Right renal pelvis (tissue), 4 donors: ENCODE measurements at places on chromosomes 4 and X. TPM values are rescaled to one million over a fixed set of nuclear protein-coding genes. Genes with fewer than 3 reads are reported as not detected.

- DNase-seq: no peak
Observed at GRCh38 chr4:2793586-2794485, 951 bp downstream of the SH3BP2 start.

DNA sequence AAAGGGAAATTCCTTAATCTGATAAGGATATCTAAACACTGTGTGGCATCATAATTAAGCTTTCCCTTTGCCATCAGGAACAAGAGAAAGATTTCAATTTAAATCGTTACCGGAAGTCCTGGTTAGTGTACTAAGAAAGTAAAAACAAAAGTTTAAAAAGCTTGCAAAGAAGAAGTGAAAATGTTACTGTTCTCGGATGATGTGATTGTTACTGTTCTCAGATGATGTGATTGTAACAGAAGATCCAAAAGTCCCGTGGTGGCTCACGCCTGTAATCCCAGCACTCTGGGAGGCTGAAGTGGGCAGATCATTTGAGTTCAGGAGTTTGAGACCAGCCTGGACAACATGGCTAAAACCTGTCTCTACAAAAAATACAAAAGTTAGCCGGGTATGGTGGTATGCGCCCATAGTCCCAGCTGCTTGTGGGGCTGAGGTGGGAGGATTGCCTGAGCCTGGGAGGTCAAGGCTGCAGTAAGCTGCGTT is 62.5 kb downstream of the RGS12 start:
- DNase-seq: no peak

- DNase-seq: no peak
Observed at GRCh38 chrX:48180811-48181210, 15.8 kb downstream of the SSX5 start.

DNA sequence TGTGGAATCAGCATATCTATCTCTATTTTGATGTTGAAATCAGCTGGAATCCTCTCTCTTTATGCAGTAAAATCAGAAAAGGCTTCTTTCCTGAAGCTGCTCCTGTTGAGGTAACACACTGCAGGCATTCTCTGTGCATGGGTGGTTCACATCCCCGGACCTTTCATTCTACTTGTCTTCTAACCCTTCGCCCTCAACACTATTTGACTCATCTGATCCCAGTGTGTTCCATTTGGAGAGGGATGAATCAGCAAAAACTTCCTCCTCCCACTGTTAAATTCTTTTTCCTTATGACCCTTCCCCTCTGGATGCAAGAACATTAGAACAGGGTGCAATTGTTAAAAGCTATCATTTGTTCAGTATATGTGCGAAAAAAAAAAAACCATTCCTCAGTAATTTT is 67.4 kb downstream of the RNF150 start:
- DNase-seq: no peak

DNA sequence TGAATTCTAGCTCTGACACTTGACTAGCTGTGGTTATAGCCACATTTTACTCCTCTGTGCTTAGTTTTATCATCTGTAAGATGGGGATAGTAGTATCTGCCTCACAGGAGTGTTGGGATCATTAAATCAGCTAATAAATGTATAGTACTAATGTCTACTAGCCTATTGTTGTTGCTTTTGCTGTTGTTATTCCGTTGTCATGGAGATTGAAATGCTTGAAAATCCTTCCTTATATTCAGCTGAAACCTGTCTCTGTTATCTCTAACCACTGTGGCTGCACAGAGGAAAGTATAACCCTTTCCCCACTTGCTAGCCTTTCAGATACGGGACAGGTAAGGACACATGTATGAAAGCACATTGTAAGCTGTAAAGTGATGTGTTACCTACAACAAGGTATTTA is 33.9 kb downstream of the CLCN5 start:
- no peak for DNase-seq

DNA sequence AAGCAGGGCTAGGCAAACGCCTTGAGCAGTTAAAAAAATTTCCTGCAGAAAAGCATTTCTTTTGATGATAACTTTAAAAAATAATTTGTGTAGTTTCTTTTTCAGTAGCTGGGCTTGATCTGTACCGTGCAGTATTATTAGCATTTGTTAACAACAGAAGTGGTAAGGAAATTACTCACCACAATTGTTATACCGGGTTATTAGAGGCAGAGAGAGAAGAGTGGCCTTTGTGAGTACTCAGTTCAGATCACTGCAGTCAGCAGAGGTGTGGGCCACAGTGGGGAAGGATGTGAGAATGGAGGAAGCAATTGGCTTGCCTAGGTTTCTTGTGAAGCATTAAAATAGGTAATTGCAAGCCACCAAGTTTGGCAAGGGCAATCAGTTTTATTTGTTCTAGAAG is 14.3 kb upstream of the IL21 start:
- no peak for DNase-seq

DNA sequence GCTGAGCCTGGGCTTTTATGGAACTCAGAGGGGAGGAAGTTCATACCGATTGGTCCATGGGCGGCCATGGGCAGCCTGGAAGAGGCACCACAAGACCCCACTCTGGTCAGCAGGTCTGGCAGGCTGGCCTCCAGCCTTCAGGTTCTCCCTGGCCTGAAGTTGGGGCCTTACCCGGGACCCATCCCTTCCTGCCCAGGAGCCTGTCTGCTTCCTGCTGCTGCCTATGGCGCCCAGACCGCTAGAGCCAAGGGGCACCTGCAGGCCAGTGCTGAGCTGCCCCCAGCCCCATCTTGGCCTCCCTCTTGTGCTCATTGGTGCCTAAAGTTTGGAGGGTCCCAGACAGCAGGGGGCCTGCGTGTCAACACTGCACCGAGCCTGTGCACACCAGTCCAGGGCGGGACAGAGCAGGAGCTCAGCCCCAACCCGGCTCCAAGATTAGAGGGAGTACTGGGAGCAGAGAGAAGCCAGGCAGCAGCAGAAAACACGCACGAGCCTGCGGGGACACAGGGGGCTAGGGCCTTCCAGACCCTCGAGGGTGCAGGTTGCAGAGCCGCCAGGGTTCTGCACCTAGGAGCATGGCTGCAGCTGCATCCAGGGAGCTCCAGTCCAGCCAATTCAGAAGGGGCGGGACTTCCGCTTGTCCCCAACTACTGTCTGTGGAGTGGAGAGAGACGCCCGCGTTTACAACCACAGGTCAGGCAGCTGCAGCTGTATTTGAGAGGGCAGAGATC is 30.7 kb upstream of the ZNF280C start:
- no peak for DNase-seq

DNA sequence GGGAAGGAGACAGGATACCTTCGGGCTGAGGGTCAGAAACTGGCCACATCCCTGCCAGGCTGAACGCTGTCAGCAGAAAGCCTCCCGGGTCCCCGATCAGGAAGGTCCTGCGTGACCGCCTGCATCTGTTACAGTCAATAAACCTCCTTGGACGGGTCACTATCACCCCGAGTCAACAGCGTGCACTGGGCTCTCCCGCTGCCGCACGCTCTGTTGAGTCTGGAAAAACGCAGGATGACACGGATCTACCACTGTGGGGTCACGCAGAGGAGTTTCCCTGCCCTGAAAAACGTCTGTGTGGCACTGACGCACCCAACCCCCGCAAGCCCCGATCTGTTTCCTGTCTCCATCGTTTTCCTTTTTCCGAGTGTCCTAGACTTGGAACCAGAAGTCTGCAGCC is 12.1 kb downstream of the PPP2R3B start:
- DNase-seq: no peak

- DNase-seq: no peak
Observed at GRCh38 chrX:95721011-95721410, 963.6 kb upstream of the DIAPH2 start.

The IGSF1 gene
- 18.2 TPM for polyA plus RNA-seq

- no peak for DNase-seq
Observed at GRCh38 chrX:43553257-43553656, 102.8 kb upstream of the MAOA start.

DNA sequence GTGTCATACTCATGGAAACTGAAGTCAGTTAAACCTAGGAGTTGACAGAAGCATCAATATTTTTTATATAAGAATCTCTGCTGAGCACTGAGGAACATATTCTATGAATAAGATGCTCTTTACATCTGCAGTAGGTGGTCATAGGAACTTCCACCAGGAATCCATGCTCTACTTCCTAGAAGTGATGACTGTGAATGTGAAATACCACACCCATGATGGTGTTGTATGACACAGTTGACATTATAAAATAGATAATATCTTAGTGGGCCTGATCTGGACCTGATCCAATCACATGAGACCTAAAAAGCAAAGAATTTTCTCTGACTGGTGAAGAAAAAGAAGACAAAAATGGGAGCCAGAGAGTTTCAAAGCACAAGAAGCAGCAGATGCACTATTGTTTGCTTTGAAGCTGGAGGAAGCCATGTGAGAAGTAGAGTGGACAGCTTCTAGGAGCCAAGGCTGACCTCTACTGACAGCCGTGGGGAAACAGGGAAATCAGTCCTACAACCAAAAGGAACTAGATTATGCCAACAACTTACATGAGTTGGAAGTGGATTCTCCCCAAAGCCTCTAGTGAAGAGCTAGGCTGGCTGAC is 68.6 kb upstream of the HS3ST1 start:
- DNase-seq: no peak

- no peak for DNase-seq
Observed at GRCh38 chr4:142875117-142875516, 29.0 kb upstream of the INPP4B start.

DNA sequence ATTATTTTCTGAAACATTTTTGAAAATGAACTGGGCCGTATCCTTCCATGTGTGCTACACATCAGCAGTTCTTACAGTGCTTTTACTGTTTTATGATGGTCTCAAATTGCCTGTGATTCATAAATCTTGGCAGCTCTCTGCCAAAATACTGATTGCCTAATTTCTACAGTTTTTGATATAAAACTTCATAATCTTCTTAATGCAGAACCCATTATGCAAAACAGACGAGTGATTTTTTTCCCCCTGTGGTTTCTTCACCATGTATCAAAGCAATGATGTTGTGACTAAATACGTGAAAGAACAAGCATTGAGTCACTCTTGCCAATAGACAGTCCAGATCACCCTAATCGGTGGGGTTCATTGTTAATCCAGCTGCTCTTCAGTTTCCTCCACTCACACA is 156.4 kb upstream of the WDR1 start:
- no peak for DNase-seq

DNA sequence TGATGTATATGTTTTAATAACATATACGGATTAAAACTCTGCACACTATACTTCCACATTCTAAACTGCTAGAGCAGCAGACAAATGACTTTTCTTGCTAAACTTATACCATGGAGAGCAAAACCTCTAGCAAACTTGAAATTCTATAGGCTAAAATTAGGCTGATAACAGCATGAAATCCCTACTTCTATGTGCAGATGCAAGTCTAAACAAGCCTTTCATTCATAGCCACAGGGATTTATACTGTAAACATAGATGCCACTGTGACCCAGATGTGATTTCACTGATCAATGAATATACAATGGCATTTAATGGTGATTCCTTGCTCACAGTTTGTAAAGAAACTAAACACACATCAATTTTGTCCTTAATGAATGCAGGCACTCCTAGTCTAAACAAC is 151.0 kb downstream of the ANTXR2 start:
- no peak for DNase-seq

- no peak for DNase-seq
Observed at GRCh38 chr4:101147283-101147682, 200.0 kb downstream of the PPP3CA start.

The QRFPR gene
- polyA plus RNA-seq: 2.2 TPM

The PABPC4L gene
- polyA plus RNA-seq: 14.3 TPM

GRCh38 chr4:184957446-184958115 is 60.7 kb upstream of the HELT start:
- no peak for DNase-seq

GRCh38 chr4:108492816-108493595 is 127.4 kb upstream of the RPL34 start:
- no peak for DNase-seq

DNA sequence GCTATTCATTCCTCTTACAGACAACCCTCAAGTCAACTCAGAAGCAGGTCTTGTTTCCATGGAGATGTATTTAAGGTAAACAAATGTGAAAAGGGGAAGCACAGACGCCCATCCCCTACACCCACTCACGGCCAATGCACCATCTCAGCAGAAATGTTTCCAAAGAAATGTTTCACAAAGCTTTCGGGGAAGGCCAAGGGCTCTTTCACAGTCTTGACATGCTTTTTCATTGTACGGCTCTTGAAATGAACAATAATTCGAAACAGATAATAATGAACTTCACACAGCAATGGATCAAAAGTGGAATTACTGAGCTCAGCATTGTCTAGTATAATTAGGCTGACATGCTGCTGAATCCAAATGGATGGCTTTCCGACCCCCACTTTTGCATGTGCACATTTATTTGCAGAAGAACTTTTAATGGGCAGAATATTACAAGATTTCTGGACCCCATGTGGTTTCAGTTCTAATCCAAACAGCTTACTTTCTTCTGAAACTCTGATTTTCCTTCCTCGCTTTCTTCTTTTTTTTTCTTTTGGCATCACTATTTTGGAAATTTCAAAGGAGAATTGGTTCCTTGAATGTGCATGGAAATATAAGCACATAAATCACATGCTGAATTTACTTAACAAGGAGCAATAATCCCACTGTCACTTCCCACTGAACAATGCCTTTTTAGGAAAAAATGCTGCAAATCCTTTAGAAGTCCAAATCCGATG is 160.9 kb downstream of the SMIM20 start:
- no peak for DNase-seq

GRCh38 chr4:56870946-56871345 is 36.8 kb upstream of the REST start:
- DNase-seq: no peak

- DNase-seq: no peak
Observed at GRCh38 chrX:140664939-140665338, 44.6 kb upstream of the LINC00632 start.

DNA sequence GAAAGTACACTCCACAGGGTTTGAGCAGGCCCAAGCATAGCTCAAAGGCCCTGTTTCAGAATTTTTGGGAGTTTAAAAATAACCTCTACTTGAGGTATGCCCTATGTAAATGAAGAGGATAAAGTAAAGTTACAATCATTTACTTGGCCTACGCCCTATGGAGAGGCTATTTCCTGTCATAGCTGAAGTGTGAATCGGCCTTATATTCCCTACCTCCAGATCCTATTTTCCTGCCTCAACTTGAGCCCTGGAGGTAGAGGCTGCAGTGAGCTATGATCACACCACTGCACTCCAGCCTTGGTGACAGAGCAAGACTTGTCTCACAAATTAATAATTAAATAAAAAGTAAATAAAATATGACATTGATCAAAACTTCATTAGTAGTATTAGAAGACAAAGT is 11.5 kb upstream of the TXLNG start:
- no peak for DNase-seq

GRCh38 chrX:63282077-63282476 is 69.1 kb downstream of the SPIN4 start:
- DNase-seq: no peak

DNA sequence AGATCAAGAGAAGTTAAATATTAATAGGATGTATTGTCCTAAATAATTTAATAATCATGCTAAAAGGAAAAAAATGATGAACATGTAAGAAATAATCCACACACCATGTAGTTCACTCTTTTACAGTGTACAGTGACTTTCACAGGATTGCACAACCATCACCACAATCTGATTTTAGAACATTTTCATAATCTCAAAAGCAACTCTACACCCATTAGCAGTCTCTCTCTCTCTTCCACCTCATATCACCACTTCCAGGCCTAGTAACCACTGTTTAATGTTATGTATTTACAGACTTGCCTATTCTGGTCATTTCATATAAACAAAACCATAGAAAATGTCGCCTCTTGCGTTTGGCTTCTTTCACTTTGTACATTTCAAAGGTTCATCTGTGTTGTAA is 153.4 kb downstream of the FSTL5 start:
- DNase-seq: no peak

The TIGD4 gene
- polyA plus RNA-seq: 1.6 TPM

The GRK4 gene
- polyA plus RNA-seq: 8.5 TPM

- DNase-seq: no peak
Observed at GRCh38 chrX:39171686-39172085, 370.4 kb downstream of the MID1IP1 start.

The TBC1D8B gene
- 6.1 TPM for polyA plus RNA-seq
